ENCODE measurements at places on chromosomes 5 and 9.

DNA sequence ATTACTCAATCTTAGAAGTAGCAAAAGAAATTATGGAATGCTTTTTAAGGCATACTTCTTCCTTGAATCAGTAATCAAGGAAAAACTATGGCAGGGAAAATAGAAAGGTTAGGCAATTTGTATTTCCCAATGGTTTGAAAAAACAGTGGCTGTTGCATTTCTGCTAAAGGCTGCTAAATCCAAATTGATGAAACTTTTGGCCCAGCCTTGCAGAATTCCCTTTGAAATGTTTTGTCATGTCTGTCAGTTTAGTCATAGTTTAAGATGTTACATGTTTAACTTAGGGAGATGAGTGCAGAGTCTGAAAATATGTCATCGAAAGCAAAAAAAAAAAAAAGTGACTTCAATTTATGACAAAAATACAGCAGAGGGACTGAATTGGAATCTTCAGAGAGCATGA, 878.9 kb upstream of the WWC1 start:
- no peak for DNase-seq

DNA sequence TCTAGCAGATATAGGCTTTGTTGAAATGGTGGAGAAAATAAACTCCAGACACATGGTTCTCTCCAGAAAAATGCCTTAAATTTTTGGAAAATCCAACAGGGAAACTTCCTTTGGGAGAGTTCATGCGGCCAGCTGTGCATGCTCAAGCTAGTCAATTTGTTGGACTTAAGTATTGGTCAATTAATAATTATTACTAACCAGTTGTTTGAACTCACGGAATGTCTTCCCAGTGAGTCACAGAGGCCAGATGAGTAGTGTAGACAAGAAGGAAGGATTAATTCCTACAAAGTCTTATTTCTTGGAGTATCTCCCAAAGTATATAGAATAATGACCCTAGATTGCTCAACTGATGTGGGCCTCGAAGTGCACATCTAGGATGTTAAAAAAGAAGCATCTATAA, 103.6 kb downstream of the MACIR start:
- no peak for DNase-seq

DNA sequence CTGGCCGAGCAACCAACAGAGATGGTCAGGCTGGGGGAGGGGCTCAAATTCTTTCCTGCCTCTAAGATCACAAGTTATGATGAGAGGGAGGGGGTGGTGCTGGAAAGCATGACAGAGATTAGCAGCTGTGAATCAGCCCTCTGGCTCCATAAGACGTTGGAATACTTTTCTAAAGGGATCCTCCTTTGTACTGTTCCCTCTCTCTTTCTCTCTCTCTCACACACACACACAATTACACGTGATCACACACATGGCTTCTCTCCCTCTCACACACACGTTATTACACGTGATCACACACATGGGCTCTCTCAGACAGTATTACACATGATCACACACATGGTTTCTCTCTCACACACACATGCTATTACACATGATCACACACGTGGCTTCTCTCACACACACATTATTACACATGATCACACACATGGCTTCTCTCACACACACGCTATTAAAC, at the start of gene SLC45A2:
Gene SLC45A2, minus strand, starts transcription at position 23 of the 454 bp plus-strand sequence. CDS start 110 bp downstream, outside the sequence.
- no peak for DNase-seq

GRCh38 chr5:137061382-137061781, 437.7 kb downstream of the SPOCK1 start:
- no peak for DNase-seq

DNA sequence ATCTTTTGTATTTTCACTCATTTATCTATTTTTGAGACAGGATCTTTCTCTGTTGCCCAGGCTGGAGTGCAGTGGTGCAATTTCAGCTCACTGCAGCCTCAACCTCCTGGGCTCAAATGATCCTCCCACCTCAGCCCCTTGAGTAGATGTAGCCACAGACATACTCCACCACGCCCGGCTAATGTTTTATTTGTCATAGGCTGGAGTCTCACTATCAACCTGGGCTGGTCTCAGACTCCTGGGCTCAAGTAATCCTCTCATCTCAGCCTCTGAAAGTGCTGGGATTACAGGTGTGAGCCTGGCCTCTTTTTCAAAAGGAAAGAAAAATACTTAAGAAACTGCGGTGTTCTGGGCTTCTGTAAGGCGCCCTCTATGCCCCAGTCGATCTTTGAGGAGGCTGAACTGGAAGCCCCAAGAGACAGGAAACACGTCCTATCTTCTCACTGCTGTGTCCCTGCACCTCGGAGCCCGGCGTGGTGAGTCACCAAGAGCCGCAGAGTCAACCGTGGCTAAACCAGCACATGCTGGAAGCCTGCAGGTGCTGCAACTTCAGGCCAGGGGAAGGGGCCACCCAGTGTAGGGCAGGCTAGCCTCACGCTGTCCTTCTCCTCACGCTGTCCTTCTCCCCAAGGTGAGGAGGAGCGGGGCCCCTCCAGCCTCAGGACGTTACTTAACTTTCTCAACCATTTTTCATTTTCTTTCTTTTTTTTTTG, 15.2 kb upstream of the LHX3 start:
- no peak for DNase-seq

DNA sequence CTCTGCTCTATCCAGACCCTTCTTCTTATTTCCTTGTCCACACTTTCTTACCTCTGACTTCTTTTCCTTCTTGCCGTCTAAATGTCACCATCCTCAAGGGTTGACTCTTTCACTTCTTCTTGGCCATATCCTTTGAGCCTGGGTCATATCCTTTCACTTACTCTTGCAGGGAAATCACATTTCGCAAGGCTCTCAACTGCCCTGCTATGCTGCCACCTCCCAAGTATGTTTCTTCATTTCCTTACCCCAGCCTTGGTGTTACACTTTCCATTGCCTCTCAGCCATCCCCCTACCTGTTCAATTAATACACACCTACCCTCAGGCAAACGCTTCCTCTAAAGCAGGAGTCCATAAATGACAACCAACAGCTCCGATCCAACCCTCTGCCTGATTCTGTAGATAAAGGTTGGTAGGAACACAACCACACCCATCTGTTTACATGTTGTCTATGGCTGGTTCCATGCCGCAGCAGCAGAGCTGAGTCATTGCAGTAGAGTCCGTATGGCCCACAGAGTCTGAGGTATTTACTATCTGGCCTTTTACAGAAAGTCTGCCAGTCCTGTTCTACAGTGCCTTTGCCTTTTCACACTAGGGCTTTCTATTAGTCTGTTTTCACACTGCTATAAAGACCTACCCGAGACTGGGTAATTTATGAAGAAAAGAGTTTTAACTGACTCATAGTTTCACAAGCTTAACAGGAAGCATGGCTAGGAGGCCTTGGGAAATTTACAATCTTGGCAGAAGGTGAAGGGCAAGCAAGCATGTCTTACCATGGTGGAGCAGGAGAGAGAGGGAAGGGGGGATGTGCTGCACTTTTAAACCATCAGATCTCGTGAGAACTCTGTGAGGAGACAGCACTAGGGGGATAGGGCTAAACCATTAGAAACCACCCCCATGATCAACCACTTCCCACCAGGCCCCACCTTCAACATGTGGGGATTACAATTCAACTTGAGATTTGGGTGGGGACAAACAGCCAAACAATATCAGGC, 97.9 kb downstream of the SV2C start:
- DNase-seq, result no peak

Data from activated CD4-positive, alpha-beta T cell treated with anti-CD3 and anti-CD28 coated beads for 1 hour (primary cell).